ENCODE measurements at places on chromosomes 5 and 9. TPM values are rescaled to one million over a fixed set of nuclear protein-coding genes. Genes with fewer than 3 reads are reported as not detected.
A peak's percentile ranks its signal among the peaks of the same experiment; 100 is the strongest.

DNA sequence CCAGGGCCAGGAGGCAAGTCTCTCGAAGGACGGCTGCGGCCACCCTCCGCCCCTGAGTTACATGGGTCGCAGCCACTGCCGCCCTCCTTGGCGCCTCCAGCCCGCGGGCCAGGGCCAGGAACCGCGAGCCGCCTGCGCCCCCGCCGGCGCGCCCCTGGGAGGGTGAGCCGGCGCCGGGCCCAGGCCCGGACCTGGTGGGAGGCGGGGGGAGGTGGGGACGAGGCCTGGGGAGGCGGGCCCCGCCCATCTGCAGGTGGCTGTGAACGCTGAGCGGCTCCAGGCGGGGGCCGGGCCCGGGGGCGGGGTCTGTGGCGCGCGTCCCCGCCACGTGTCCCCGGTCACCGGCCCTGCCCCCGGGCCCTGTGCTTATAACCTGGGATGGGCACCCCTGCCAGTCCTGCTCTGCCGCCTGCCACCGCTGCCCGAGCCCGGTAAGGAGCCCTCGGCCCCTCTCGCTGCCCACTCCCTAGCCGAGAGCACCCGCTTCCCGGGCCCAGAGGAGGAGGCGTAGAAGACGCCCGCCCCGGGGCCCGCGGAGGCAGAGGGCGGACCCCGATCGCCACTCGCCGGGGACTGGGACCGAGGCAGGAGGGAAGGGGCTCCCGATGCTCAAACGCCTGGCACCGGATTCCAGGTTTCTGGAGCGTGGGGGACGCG is at the start of gene ASS1:
ASS1 (plus strand) TSS at position 397 of the 657 bp plus-strand sequence. CDS start 7,268 bp downstream, outside the sequence.
- DNase-seq, result peak; percentile 80

DNA sequence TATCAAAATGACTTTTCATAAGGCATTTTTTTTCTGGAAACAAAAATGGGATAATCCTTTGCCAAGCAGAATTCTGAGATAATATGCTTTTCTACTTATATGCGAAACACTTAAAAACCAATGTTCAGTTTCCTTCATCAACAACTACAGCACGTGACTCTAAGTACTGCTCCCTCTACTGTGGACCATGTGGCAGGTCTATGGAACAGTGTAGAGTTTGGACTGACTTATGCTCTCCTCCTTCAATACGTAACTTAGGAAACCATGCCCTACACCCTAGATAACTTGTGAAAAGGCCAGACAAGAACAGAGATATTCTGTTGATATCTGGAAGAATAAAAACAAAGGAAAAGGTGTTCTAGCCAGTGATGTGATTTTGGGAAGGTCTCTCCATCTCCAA is 111.3 kb upstream of the GNA14 start:
- no peak for DNase-seq

- DNase-seq, result no peak
Observed at GRCh38 chr5:168580227-168580508, 1.0 kb upstream of the PANK3 start.

DNA sequence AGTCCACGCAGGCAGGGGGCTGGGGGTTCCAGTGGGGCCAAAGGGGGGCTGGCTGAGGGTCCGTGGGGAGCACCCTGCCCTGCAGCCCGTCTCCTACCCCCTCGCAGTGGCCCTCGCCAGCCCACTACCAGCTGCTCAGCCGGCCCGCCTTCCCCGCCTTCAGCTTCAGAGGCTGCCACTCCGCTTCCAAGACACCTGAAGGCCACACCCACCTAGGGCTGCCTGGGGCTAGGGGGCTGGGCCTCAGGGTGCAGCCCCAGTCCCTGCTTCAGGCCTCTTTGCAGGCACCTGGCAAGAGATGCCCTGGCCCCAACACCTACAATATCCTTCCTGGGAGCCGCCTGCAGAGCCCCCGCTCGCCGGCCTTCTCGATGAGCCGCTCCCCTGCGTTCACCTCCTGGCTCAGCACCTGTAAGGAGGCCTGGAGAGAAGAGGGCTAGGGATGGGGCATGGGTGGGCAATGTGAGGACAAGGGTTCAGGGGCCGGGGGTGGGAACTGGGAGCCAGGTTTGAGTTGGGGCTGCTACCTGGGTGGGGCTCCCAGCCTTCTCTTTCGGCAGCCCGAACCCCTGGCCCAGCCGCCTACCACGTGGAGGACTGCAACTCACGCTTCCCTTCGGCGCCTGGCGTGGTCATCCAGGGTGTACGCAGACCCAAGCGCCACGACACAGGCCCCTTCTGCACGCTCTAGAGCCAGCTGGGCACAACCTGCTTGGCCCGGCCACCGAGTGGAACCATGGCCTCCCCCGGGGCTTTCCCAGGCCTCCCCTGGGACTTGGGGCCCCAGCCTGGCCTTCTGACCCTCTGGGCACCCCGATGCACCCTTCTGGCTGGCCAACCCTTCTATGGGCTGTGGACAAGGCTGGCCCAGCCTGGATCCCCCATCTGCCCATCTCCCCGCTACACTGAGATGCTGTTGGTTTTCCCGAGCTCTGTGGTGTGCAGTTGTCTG is 1.7 kb downstream of the STPG3 start:
- no peak for DNase-seq

- DNase-seq, result no peak
Observed at GRCh38 chr9:127712371-127712770, 3.1 kb downstream of the PTRH1 start.

GRCh38 chr5:173015192-173015591 is 31.6 kb downstream of the ATP6V0E1 start:
- DNase-seq, result no peak

DNA sequence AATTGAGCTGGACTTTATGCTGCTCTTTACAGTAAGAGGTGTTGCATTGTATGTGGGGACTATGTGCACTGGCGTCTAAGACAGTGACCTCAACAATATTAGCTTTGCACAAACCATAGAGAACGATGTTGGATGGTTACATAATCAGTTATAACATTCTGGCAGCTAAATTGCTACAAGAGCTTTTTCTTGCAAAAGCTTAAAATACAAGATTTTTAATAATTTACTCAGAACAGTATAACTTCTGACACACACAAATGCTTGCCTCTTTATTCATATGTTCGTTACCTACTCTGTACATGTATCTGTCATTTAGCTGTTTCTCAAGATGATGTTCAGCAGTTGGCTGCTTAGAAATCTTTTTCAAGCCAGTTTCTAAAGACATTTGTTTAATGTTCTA is 11.6 kb downstream of the C5orf24 start:
- no peak for DNase-seq

DNA sequence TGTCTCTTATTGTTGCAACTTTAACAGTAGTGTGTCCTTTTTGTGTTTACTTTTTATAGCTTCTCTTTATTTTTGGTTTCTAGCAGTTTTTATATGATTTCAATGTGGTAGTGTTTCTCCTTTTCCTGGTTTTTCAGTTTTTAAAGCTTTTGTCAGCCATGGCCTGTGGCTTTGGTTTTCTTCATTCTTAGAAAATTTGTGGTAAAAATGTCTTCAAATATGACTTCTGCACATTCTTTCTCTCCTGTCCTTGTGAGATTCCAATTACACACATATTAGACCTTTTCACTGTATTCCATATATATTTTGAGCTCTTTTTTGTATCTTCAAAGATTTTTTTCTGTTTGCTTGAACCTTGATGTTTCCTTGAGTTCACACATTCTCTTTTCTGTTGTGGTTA is 180.5 kb downstream of the CNTLN start:
- no peak for DNase-seq

DNA sequence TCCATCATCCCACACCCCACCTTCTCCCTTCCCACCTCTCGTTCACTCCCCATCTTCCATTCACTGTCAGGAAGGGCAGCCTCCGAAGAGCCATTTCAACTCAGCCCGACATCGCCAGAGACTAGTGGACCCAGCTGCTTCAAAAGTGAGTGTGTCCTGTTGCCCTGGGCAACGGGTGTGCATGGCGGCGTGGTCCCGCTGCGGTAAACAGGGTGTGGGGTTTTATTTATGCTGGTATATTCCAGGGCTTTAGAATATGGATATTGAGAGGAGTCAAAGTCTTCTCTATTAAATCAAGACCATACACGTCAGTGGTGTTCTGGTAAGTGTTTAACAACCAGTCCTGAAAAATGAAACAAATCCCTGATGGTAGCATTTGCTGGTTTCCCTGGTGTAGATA is 274.5 kb downstream of the MAST4 start:
- DNase-seq, result no peak

GRCh38 chr9:72982146-72982799 is 29.4 kb upstream of the ALDH1A1 start:
- DNase-seq, result no peak

GRCh38 chr5:62152394-62153087 is 153.5 kb upstream of the KIF2A start:
- DNase-seq, result no peak

DNA sequence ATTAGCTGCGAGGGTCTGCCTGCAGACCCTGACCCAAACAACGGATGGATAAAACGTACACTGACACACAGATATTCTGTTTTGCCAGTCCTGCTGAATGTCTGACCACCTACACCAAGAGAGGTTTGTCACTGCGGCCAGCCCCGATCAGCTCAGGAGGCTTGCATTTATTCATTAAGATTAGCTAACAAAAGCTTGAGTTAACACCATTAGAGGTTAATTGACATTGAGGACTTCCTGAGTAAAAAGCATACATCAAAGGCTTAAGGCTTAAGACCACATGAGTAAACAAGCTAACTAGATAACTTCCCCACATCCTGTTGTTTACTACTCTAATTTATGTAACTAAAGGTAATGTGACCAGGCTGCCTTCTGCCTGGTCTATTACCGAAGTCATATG is 198.1 kb upstream of the TRPC7 start:
- no peak for DNase-seq

- no peak for DNase-seq
Observed at GRCh38 chr5:137279521-137280231, 219.4 kb downstream of the SPOCK1 start.

DNA sequence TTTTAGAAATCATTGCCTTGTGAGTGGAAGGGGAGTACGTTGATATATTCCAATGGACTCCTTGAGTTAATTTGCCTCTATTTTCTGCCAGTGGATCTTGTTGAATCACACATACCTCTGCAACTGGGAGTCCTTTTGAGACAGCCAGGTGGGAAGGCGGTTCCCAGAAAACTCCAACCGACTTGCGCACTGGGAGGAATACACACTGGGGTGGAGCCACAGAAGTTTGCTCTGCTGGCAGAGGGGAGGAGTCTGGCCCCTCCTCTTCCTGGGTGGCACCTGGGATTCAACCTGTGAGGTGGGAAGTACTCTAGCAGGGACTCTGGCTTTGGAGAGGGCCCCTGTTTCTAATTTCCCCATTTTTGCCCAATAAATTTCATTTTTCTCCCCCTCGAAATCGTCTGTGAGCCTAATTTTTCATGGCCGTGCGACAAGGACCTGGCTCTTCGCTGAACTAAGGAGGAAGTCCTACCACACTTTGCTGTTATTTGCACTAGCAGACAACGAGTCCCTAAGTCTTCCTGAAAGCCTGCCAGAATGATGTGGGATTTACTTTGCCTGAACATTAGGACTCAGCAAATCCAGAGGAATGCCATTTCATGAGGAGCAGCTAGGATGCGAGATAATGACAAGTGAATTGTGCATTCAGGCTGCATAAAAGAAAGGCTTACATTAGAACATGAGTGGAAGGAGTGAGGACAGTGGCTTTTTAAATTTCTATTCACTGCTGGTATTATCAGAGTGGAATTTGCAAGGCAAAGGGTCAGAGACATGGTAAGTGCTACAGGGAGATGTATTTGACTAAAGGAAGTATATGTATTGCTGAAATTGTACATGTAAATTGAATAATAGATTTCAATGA is 67.2 kb downstream of the PRLR start:
- no peak for DNase-seq

GRCh38 chr5:3878267-3878666 is 282.6 kb downstream of the IRX1 start:
- DNase-seq, result no peak

DNA sequence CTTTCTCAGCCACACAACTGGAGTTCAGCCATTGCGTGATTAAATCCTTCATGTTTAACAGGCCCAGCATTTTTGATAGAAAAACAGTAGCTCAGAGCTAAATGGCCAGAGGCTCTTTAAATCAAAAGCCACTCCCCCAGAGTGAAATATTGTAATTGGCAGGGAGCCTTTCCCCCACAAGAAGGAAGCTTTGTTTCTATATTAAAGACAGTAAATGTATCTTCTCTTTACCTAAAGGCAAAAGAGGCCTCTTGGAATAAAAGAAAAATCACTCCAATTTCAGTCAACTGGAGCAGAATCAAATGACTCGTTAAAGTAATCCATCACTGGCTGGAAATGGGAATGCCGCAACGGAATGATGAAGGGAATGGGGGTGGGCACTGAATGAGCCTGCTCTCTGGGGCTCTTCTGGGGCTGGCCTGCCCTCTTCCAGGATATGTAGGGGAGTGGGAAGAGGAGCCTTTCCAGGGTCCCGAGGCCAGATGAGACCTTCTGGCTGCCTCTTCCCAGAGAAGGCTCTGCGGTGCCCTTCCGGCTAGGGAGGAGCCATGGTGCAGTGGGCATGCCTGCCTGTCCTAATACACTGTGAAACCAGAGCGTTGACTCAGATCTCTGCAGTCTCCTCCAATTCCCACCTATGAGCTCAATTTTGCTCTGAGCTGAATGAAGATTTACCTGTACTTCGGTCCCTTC is 45.2 kb downstream of the ANKDD1B start:
- peak; percentile 21 for DNase-seq

DNA sequence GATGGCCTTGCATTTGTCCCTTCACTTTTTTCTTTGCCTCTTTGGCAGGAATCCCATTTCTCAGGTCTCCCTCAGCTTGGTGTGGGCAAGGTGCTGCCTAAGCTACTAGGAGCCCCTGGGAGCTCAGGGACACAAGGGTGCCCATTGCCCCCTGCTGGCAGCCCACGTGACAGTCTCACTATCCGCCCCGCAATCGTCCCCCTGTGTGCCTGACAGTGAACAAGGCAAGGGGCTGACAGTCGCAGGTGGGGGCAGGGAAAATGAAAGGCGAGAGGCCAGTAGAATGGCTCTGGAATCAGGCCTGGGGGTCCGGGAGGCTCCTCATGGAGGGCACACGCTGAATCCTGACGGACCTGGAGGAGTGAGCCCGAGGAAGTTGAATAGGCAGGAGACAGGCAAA is 2.0 kb upstream of the PCDH12 start:
- DNase-seq, result peak; percentile 66

GRCh38 chr5:113663879-113664541 is 150.5 kb downstream of the YTHDC2 start:
- no peak for DNase-seq

The SOWAHA gene
- not detected for total RNA-seq

The RBM18 gene
- 36.2 TPM for total RNA-seq

The ZDHHC11 gene
- total RNA-seq, result 66.1 TPM

The ANKRD31 gene
- total RNA-seq, result 0.14 TPM

The GADD45G gene
- 102 TPM for total RNA-seq

The INSL4 gene
- total RNA-seq, result not detected

The LCP2 gene
- total RNA-seq, result 10.6 TPM
